Activated CD8-positive, alpha-beta T cell treated with anti-CD3 and anti-CD28 coated beads, Interleukin-2, amount 10 ng/mL, durations not matched to agents 7 days and 5 days (primary cell): ENCODE measurements at places on chromosomes 7 and 10. TPM values are rescaled to one million over a fixed set of nuclear protein-coding genes. Genes with fewer than 3 reads are reported as not detected.
A peak's percentile ranks its signal among the peaks of the same experiment; 100 is the strongest.

- H3K27me3 ChIP-seq: no peaks in the 10 kb centered on the region
- peaks cover 33% of the 10 kb centered on the region for H3K4me1 ChIP-seq
- H3K36me3 ChIP-seq: peaks cover 33% of the 10 kb centered on the region
- DNase-seq: peak; percentile 30
- peak overlapping the region; percentile 96 for H3K27ac ChIP-seq
These were observed 432 bp downstream of the TMEM248 start for GRCh38 chr7:66921396-66921917.

Gene TMEM196
- total RNA-seq: not detected

GRCh38 chr7:587767-588166, 68.1 kb upstream of the PDGFA start:
- peaks cover 63% of the 10 kb centered on the region for H3K36me3 ChIP-seq
- no peak overlapping the region for H3K27ac ChIP-seq
- peaks cover 39% of the 10 kb centered on the region for H3K4me1 ChIP-seq
- H3K27me3 ChIP-seq: no peaks in the 10 kb centered on the region

GRCh38 chr10:48456361-48456804, 148.5 kb downstream of the ARHGAP22 start:
- H3K27me3 ChIP-seq: peaks cover 8% of the 10 kb centered on the region
- no peaks in the 10 kb centered on the region for H3K36me3 ChIP-seq
- H3K4me3 ChIP-seq: no peak overlapping the region
- H3K4me1 ChIP-seq: no peaks in the 10 kb centered on the region

Gene ASAH2
- total RNA-seq: 1.8 TPM

Gene ANKRD61
- 0.26 TPM for total RNA-seq

DNA sequence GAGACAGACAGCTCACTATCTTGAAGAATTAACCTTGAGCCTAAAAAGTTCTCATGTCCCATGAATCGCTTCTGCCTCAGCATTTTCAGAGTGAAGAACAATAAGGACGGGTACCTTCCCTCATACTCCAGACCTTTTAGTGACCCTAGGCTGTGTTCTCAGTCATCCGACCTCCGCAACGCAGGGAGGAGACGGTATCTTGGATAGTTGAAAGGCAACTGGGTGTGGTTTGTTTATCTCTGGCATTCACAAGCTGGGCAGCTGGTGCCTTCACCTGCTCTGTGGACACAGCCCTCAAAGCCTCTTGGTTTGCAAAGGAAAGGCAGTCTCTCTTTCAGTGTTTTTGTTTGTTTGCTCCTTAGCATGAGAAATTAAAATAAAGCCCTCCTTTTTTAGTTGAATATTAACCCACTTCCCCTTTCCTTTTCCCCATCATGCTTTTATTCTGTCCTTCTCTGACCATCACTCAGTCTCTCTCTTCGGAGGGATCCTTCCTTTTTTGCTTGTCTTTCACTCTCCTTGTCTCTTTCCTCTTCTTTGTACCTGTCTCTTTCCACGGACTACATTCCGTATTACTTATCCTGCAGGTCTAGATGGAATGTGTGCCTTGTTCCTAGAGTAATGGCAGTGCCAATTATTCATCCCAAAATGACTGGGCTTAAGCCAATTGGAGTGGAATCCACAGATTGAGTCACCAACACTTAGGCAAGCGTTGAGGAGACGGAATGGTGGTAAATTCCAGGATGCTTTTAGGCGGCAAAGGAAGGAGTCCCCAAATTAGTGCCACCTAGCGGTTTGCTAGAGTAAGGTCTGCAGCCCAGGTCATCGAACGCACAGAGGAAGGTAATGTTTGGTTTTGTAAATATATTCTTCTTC, 45.8 kb downstream of the PRR15 start:
- no peak overlapping the region for H3K27ac ChIP-seq
- H3K4me1 ChIP-seq: no peaks in the 10 kb centered on the region
- no peaks in the 10 kb centered on the region for H3K36me3 ChIP-seq
- no peak for DNase-seq

DNA sequence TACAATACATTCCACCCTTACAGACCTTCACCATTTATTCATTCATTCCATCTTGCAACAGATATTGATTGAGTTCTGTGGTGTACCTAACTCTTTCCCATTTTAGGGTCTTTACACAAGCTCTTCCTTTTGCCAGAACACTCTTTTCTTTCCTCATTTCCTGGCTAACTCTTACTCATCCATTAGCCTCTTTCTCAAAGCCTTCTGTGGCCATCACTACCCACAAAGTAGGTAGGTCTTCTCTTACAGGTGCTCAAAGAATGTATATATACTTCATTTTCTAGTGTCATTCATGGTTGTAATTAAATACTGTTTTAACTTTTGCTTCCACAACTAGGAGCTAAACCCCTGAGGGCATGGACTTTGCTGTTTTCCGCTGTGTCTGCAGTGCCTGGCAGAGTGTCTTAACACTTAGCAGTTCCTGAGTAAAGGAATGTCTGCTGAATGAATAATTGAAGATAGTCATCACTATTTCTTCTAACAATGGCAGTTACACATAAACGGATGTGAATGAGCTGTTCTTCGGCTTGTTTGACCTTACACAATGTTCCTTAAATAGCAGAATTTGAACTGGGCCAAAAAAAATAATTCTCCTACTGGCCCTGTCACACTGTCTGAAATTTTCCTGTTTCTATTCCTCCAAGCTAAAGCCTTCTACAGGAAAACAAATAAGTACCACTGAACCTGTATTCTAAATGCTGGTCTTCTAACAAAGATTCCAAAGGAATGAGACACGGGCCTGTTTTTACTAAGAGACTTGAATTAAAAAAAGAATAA, 15.1 kb downstream of the BCAP29 start:
- no peak overlapping the region for H3K27ac ChIP-seq
- no peak for DNase-seq
- peaks cover 19% of the 10 kb centered on the region for H3K36me3 ChIP-seq

DNA sequence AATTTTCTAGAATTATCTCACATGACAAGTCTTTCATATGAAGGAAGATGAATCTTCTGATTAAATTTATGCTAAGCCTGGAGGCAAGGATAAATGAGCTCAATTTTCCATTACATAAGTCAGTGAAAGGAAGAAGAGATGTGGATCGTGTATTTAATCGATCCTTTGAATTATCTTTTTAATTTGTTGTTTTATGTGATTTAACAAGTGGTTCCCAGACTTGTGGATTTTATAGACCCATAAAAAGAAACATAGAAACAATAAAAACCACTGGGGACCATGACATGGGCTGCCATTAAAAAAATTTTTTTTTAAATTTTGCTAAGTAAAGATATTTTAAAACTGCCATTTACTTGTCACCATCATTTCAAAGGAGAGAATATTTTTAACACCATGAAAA, 45.0 kb downstream of the SLK start:
- no peak overlapping the region for H3K27ac ChIP-seq
- H3K4me1 ChIP-seq: no peaks in the 10 kb centered on the region
- H3K36me3 ChIP-seq: peaks cover 17% of the 10 kb centered on the region
- no peak overlapping the region for H3K4me3 ChIP-seq
- no peaks in the 10 kb centered on the region for H3K27me3 ChIP-seq

Gene MOGAT3
- not detected for total RNA-seq

DNA sequence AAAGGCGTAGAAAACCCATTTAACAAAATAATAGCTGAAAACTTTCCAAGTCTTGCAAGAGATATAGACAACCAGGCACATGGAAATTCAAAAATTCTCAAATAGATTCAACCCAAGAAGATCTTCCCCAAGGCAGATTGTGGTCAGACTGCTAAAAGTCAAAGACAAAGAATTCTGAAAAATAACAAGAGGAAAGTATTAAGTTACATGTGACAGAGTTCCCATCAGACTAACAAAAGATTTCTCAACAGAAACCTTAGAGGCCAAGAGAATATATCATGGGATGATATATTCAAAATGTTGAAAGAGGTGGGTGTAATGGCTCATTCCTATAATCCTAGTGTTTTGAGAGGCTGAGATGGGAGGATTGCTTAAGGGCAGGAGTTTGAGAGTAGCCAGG, 59.8 kb downstream of the TMEM178B start:
- no peak overlapping the region for H3K27ac ChIP-seq
- no peaks in the 10 kb centered on the region for H3K36me3 ChIP-seq
- no peak for DNase-seq
- H3K27me3 ChIP-seq: peaks cover 10% of the 10 kb centered on the region
- no peaks in the 10 kb centered on the region for H3K4me1 ChIP-seq
- H3K4me3 ChIP-seq: no peak overlapping the region

Gene ANXA8
- total RNA-seq: not detected

DNA sequence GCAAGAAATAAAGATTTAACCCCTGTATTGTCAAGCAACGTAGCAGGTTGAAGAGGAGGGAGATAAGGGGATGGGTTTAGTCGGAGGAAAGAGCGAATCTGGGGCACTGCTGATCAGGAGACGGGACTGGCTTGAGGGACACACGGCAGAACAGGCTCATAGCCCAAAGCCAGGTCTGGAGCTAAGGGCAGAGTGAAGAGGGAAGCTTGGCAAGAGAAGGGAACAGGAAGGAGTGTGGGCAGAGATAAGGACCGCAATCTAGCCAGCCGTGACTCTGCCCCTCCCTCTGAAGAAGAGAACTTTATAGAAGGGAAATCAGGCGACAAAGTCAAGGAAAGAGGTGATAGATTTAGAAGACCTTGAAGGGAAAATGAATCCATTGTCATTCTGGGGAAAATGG, 67.6 kb downstream of the CAV1 start:
- no peak for DNase-seq
- peaks cover 35% of the 10 kb centered on the region for H3K27me3 ChIP-seq
- H3K36me3 ChIP-seq: no peaks in the 10 kb centered on the region
- H3K27ac ChIP-seq: no peak overlapping the region
- peaks cover 24% of the 10 kb centered on the region for H3K4me1 ChIP-seq

GRCh38 chr7:66170309-66171231, 34.6 kb upstream of the TPST1 start:
- H3K4me1 ChIP-seq: no peaks in the 10 kb centered on the region
- no peak for DNase-seq
- no peaks in the 10 kb centered on the region for H3K27me3 ChIP-seq
- H3K27ac ChIP-seq: no peak overlapping the region

DNA sequence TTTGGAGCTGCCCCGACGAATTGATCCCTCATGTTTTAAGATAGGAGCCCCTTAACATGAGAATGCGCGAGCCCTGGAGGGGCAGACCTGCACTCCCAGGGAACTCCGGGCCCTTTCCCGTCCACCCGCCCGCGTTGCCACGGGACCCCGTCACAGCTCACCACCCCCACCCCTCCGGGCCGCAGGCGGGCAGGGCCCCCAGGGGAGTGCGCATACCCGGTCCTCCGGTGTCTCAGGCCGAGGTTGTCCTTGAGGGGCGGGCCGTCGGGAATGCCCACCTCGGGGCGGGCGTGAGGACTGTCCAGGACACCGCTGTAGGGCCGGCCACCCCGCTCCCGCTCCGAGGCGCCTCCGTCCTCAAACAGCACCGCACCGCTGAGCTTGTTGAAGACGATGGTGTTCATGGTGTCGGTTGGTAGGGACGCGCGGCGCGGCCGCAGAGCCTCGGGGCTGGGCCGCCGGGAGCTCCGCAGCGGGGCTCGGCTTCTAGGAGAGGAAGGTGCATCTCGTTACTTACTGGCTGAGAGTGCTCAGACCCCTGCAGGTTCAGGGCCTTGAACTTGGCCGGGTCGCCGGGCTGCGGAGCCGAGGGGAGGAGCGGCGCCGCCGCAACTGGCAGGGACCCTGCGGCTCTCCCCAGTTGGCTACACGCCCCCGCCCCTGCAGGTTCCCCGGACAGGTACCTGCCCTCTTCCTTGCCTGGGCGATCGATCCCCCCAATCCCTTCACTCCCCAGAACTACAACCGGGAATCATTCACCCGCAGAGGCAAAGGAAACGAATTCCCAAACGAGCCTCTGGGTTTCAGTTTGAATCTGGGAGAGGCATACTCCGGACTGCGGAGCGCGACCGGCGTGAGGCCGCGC, 2.4 kb downstream of the MKX start:
- peak; percentile 44 for DNase-seq
- peaks cover 43% of the 10 kb centered on the region for H3K4me1 ChIP-seq
- H3K27me3 ChIP-seq: peaks cover 58% of the 10 kb centered on the region
- peak overlapping the region; percentile 59 for H3K4me3 ChIP-seq
- peak overlapping the region; percentile 46 for H3K27ac ChIP-seq
- peaks cover 2% of the 10 kb centered on the region for H3K36me3 ChIP-seq

DNA sequence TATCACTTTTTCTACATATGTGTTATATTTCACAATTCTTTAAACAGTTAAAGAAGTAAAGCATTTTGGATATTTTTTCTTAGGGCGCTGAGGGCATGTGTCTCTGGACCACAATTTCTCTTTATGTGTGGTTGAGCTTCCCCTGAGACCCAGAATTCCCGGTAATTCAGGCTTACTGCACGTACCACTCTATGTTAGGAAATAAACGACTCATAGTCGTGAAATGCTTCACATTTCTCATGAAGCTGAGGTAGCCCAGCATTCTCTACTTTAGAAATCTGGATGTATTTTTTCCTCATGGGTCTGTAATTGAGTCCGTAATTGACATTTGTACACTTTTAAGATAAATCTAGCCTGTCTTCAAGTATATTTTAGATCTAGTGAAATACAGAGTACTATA, 170.6 kb downstream of the FZD1 start:
- DNase-seq: no peak
- no peaks in the 10 kb centered on the region for H3K36me3 ChIP-seq
- no peaks in the 10 kb centered on the region for H3K27me3 ChIP-seq
- H3K4me3 ChIP-seq: no peak overlapping the region

GRCh38 chr7:94414980-94415379, 20.3 kb downstream of the COL1A2 start:
- DNase-seq: no peak
- no peak overlapping the region for H3K27ac ChIP-seq
- no peaks in the 10 kb centered on the region for H3K36me3 ChIP-seq

GRCh38 chr10:119724593-119725516, 995 bp upstream of the INPP5F start:
- peak overlapping the region; percentile 65 for H3K27ac ChIP-seq
- peaks cover 46% of the 10 kb centered on the region for H3K4me1 ChIP-seq
- H3K4me3 ChIP-seq: peak overlapping the region; percentile 74
- H3K36me3 ChIP-seq: no peaks in the 10 kb centered on the region
- no peaks in the 10 kb centered on the region for H3K27me3 ChIP-seq

GRCh38 chr10:21514129-21514817, 11.2 kb downstream of the SKIDA1 start:
- peaks cover 25% of the 10 kb centered on the region for H3K4me1 ChIP-seq
- peaks cover 71% of the 10 kb centered on the region for H3K27me3 ChIP-seq
- H3K36me3 ChIP-seq: no peaks in the 10 kb centered on the region

Gene TET1
- total RNA-seq: 3.2 TPM

Gene PNLIPRP3
- total RNA-seq: not detected

- peaks cover 57% of the 10 kb centered on the region for H3K4me1 ChIP-seq
- H3K4me3 ChIP-seq: no peak overlapping the region
- no peaks in the 10 kb centered on the region for H3K27me3 ChIP-seq
- no peak for DNase-seq
These were observed 201.7 kb upstream of the KLF14 start for GRCh38 chr7:130935564-130936157.

- H3K27me3 ChIP-seq: peaks cover 8% of the 10 kb centered on the region
- H3K4me3 ChIP-seq: peak overlapping the region; percentile 34
- H3K4me1 ChIP-seq: peaks cover 4% of the 10 kb centered on the region
- H3K36me3 ChIP-seq: no peaks in the 10 kb centered on the region
These were observed 11.7 kb downstream of the NOBOX start for GRCh38 chr7:144391823-144392255.
